Stomach (tissue), 19 donors: ENCODE measurements at places on chromosomes 5 and 9. TPM values are rescaled to one million over a fixed set of nuclear protein-coding genes. Genes with fewer than 3 reads are reported as not detected.

The RBM22 gene
- 27.8 TPM for total RNA-seq

The GPR21 gene
- total RNA-seq: not detected

The BARHL1 gene
- not detected for total RNA-seq

DNA sequence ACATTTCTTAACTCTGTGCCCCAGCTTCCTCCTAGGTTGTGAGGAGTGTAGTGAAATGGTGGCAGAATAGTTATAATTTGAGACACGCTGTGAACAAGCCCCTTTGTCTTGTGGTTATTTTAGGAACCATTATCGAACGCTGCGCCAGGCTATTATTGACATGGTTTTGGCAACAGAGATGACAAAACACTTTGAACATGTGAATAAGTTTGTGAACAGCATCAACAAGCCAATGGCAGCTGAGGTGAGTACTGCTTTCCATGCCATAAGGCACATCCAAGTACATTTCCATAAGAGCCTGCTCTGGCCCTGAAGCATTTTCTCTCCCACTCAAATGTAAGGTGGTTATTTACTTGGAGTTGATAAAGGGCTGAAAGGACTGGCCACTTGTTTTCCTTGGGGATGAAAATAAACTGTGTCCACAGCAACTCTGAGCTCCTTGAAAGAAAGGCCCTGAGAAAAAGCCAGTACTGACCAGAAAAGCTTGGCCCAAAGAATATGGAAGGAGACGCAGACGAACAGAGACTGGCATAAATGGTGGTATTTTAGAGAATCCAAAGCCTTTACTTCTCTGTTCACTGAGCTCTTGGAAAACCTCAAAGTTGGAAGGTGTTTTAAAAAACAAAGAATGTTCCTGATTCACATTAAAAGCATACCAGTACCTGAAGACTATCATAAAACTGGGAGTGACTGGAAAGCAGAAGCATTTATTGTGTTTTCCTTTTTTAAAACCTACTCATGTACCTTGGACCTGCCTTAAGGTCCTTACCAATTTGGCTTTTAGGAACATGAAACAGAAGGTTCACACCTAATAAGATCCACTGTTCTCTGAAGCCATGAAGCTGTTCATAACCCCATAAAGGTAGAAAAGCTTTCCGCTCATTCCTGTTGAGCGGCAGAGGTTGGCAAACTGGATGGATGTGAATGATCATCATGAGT is 72.2 kb downstream of the WDR41 start:
- no peak overlapping the region for H3K27ac ChIP-seq
- H3K27me3 ChIP-seq: no peaks in the 10 kb centered on the region
- H3K36me3 ChIP-seq: no peaks in the 10 kb centered on the region
- no peak overlapping the region for H3K4me3 ChIP-seq
- DNase-seq: no peak
- no peaks in the 10 kb centered on the region for H3K4me1 ChIP-seq

DNA sequence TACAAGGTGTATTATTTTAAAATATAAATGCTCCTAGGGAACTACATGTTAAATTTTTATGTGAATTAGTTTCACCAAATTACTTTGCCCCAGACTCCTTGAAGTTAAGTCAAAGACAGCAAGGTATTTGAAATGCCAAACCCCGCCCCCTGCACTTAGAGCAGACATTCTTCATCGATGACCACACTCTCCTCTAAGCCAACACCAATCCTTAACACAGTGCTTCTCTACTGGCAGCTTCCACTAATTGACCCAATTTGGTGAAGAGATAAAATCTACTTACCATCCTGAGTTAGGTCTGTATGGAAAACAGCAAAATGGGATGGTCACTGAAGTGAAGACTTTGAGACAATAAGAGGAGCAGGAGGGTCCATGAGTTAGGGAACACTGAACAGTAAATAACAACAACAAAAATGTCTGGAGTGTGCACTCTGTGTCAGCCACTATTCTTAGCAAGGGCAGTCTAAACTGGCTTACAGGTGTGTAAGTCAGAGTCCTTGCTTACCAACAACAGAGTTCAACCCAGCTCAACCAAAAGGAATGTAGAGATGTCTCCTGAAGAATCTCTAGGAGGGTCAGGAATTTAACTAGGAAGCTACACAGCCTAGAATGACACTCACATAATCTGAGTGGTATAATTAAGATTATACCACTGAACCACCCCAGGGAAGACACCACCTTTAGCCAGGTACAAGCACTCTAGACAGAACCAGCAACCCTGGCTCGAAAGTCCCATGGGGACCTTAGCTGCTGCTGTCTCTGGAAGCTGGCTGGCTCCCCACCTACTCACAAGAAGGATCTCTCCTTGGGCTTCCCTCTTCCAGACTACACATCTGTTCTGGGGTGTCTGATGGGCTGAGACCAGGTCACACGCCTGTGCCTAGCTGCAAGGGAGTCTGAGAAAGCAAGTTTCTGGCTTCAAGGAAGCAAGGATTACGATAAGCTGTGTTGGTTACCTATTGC is 8.8 kb upstream of the UBE2QL1 start:
- no peak overlapping the region for H3K27ac ChIP-seq
- H3K36me3 ChIP-seq: no peaks in the 10 kb centered on the region
- H3K4me1 ChIP-seq: no peaks in the 10 kb centered on the region
- no peaks in the 10 kb centered on the region for H3K27me3 ChIP-seq
- H3K4me3 ChIP-seq: no peak overlapping the region

GRCh38 chr5:78499485-78499884 is 139.1 kb downstream of the SCAMP1 start:
- peaks cover 21% of the 10 kb centered on the region for H3K4me1 ChIP-seq
- H3K27ac ChIP-seq: no peak overlapping the region
- H3K4me3 ChIP-seq: no peak overlapping the region
- H3K36me3 ChIP-seq: no peaks in the 10 kb centered on the region
